ENCODE measurements at places on chromosomes 7 and 10.

DNA sequence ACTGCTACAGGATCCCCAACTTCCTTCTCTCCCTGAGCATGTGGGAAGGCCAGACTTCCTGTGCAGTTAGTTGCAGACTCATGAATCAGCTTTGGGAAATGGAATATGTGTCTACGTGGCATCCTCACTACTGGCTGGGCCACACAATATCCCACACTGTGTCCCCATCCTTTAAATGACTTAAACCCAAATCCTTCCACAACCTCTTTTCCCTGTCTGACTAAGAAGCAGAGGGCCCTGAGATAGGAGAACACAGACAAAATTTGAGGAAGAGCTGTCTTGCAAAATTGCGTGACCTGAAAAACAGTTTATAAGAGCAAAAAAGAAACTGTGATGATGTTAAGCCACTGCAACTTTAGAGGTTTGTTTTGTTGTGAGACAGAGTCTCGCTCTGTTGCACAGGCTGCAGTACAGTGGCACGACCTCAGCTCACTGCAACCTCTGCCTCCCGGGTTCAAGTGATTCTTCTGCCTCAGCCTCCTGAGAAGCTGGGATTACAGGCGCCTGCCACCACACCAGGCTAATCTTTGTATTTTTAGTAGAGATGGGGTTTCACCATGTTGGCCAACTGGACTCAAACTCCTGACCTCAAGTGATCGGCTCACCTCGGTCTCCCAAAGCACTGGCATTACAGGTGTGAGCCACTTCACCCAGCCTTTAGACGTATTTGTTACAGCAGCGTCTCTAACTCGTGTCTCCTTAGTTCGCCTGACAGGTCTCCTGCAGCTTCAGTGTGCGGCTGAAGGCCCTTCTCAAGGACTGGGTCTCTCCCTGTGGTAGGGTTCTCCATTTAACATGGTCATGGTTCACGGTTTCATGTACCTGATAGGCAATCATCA is 46.9 kb upstream of the SFMBT2 start:
- DNase-seq = no peak

- peak; percentile 90 for DNase-seq
These were observed 12.7 kb upstream of the LARP4B start for GRCh38 chr10:944034-944831.

- DNase-seq = peak; percentile 82
These were observed 103.5 kb downstream of the FAM53B start for GRCh38 chr10:124640538-124641231.

DNA sequence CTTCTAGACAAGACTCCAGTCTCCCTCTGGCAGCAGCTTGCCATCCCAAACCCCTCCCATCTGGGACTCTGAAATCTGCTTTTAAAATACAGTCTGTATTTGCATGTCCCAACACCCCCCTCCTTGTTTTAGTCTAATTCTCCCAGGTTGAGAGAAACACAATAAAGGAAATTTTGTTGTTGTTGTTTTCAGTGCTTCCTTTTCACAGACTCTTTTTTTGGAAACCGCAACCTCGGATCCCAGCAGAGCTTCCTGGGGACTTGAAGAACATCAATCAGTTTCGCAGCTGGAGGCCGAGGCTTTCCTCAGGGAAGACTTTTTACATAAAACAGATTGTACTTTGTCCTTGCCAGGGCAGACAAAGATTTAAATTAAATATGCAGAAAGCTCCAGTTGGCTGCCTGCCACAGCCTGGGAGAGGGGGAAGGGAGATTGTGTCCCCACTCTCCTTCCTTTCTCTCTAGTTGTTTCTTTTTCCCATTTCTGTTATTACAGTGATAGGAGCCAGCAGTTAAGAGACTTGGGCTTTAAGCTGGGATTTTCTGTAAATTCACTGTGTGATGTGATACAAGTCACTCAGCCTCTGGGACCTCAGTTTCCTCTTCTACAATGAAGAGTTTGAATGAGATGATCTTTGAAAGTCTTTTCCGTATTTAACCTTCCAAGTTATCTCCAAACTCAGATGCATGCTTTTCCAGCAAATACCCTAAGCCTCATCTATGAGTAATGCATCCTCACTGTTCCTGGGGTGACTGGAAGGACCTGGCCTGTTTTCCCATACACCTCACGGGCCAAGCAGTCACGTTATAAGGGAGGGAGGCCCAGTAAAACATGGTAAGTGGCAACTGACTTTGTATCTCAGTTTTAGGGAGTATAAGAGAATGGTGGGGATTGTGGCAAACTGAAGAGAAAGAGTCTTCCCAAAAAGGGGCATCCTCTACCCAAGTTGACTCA is 192.3 kb downstream of the REEP3 start:
- no peak for DNase-seq

DNA sequence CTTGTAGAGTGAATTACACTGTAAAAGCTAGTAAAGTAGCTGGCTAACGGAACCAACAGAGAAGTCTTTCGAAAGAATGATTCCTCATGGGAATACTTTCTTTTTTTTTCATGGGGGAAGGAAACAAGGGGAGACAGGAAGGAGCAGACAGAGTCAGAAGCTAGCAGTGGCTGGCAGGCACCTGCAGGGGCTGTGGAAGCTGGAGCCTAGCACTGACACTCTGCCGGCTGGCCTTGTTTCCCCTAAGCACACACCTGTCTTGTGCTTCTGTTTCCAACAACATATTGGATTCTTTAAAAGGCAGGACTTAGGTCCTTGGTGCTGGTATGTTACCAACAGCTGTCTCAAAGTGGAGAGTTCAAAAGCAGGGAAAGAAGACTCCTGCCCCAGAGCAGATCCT is 24.7 kb downstream of the NOD1 start:
- DNase-seq = no peak

- no peak for DNase-seq
These were observed 98.3 kb upstream of the AGK start for GRCh38 chr7:141452911-141453310.

GRCh38 chr10:31278279-31278941 is 40.6 kb upstream of the ZEB1 start:
- DNase-seq = no peak

- no peak for DNase-seq
These were observed 1176.1 kb downstream of the GATA3 start for GRCh38 chr10:9230625-9231024.

DNA sequence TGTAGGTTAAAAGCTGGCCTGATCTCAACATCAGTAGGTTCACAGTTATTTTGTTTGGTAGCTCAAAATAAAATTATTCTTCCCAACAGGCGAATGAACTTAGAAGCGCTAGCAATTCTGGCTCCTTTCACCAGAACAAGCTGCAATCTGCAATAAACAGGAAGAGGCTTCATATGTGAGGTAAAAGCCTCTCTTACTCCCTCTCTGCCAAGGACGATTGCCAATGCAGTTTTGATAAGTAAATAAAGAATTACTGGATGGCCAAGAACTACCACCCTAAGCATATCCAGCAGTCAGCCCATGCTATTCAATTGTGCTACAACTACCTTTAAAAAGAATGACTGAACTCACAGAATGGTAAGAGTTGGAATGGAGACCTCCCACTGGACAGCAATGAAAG is 150.0 kb upstream of the LAMB4 start:
- no peak for DNase-seq

DNA sequence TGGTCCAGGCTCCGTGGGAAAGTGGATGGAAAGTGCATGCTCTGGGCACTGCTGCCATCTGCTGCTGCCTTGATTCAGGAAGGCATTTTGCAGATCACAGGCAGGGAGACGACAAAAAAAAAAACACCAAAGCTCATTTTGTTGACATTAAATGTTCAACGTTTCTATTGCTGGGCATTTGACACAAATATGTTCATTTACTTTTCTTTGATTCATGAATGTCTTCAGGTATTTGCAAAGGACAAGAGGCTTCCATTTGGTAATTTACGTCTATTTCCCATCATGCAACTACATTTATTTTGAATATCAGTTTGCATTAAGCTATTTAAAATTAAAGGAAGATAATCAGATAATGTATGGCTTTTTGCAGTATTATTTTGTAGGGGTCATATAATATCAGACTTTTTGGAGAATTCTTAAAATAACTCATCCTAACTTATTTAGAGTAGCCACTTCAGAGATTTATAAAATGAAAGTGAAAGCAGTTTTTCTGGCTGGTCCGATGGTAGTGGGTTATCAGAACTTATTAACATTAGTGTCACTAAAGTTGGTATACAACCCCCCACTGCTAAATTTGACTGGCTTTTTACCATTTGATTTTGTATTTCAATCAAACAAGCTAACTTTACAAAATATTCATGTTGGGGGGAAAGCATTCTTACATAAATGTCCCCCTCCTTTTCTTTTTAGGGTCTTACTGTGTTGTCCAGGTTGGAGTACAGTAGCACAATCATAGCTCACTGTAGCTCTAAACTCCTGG is 65.3 kb downstream of the PDIA4 start:
- peak; percentile 68 for DNase-seq
